Esophagus squamous epithelium (tissue), 5 donors: ENCODE measurements at places on chromosomes 12 and 14.

- DNase-seq, result no peak
These were observed 8.9 kb upstream of the RNF212B start for GRCh38 chr14:23228812-23229211.

- DNase-seq, result no peak
These were observed 327.3 kb upstream of the TMTC1 start for GRCh38 chr12:30110958-30111586.

DNA sequence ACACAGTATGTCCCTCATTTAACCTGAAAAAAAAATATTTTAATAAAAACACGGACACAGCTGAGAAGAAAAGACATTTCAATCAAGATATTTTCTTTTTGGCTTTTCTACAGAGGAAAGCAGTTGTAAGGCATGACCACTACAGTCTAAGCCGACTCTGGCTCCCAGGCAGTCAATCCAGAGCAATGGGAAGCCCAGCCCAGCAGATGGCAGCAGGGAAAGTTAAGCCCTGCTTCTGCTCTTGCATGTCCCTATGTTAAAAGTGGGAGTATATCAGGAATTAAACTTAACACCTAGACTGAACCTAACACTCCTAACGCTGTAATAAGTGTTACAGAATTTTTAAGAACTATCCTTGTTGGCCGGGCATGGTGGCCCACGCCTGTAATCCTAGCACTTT lies 19.5 kb upstream of the HAL start:
- no peak for DNase-seq

DNA sequence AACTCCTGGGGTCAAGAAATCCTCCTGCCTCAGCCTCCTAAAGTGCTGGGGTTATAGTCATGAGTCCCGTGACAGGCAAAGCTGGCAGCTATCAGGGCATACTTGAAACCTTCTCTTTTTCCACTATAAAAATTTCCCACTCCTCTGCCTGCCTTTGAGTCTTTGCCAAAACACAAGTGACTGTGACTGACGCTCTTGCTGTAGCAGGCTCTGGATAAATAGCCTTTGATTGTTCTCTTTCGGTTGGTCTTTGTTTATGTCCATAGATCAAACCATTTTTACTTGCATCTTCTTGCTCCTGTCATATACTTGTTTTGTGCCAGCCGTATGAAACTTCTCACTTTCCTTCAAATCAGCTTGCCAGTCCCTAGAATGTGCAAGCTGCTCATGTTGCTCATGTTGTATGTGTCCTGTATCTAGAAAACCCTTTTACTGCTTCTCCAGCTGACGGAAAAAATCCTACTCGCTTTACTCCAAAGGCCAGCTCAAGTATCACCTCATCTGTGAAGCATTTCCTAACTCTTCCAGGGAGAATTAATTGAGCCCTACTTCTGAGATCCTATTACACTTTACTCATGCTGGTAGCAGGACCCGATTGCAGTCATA lies 73.1 kb downstream of the RESF1 start:
- DNase-seq, result no peak

- no peak for DNase-seq
These were observed 601 bp downstream of the ZNF839 start for GRCh38 chr14:102320033-102320660.

GRCh38 chr12:57899010-57899662 lies 42.2 kb upstream of the ATP23 start:
- DNase-seq, result no peak

- DNase-seq, result no peak
These were observed 26.2 kb upstream of the PAWR start for GRCh38 chr12:79717006-79717405.

- no peak for DNase-seq
These were observed 182.1 kb downstream of the PAWR start for GRCh38 chr12:79508622-79509021.

DNA sequence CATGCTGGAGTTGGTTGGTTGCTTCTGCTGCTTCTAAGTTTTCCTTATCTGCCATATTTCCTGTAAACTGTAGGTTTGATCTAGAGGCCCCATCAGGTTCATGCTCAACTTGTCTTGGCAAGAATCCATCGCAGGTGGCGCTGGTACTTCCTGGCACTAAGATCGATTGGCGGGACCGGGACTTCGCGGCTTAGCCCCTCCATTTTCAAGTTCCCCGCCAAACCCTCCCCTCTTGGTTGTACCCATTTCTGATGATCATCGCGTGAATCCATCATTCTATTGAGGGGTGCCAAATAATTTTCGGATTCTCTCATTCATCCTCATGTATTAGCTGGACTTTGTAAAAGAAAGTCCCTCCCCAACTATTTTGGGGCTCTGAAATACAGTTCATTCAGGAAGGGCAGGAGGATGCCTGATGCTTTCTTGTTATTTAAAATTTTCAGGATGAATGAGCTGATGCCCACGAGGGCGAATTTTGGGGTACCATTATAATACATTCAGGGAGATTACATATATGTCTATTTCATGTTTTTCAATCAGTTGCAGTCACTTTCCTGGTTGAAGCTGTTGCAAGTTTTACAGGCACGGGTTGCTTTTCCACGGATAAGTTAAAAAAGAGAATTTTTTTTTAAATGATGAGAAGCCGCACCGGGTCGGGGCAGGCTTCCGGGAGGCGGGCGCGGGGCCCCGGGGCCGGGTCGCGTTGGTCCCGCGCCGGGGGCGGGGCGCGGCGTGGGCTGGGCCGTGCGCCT lies 395 bp upstream of the BRI3BP start:
- peak; percentile 4 for DNase-seq

DNA sequence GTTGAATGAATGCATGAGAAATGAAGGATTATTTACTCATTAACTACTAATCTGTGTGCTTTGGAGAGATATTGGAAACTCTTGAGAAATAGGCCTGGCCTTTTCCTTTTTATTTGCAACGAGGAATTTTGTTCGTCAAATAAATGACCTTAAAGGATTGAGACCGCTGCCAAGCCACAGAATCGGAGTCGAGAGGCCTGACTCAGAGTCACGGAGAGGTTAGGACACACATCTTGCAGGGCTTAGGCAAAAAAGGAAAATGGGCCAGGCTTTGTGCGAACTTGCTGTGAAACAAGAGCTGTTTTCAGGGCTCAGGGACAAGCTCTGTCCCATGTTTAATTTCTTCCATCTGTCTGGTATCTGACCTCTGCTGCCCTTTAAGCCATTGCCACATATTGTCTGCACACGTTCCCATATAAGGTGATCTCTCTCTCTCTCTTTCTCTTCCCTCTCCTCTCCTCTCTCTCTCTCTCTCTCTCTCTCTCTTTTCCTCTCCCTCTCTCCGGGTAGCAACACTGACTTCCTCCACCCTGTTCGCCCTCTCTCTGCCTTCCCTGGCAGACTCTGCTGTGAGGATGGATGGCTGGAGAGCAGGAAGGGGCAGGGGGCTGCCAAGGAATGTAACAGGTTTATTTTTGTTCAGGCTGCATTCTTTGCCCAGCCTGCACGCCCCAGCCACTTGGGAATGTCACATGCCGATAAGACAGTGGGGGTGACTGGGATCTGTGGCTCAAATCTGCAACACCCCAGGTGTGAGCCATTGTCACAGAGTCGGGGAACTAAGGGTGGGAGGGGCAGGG lies 14.9 kb upstream of the IFT81 start:
- DNase-seq, result no peak

DNA sequence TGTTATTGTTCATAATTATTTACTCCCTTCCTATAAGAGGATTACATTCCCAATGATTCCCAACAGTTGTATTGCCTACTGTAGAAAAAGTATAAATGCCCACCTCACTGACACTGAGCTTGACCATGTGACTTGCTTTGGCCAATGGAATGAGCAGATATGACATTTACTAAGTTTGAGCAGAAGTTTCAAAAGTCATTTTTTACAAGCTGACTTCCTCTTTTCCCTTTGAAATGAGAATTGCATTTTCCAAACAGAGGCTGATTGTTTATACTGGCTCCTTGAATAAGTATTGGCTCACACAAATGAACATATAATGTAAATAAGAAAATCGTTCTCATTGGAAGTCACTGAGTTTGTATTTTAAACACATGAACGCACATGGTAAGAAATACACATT lies 116.4 kb upstream of the LRFN5 start:
- DNase-seq, result no peak
